ENCODE measurements at places on chromosomes 7 and 10.

DNA sequence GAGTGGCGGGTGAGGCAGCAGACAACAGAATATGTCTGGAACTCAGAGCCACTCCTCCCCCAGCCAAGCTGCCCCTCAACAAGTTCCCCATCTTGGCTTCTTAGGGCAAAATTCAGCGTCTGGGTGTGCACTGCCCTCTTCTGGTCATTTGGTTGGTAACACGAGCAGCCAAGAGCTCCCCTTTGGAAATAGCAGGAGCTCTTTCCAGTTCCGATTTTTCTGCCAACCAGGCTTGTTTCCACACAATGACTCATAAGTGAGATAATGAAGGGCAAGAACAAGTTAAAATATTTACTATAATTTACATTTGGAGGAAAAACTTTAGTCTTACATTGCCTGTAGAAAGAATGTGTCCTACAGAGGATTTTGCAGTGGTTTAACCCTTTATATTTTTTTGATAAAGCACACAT lies 70.5 kb downstream of the ADCYAP1R1 start:
- DNase-seq = no peak

DNA sequence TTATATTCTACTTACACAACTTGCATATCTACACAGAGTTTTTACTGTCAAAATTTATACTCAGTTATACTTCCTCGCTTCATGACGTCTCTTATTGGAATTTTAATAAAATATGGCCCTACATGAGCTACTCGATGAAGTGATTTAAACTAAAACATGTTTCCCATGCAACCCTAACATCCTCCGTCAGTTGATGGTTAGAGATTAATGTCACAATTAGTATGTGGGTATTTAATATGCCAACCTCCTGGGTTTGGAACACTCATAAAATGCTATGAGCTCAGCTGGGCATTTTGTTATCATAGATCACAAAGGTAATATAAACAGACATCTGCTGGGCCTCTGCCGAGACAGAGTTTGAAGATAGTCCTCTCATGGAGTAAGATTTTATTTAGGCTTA lies 66.5 kb downstream of the GNAT3 start:
- DNase-seq = no peak

DNA sequence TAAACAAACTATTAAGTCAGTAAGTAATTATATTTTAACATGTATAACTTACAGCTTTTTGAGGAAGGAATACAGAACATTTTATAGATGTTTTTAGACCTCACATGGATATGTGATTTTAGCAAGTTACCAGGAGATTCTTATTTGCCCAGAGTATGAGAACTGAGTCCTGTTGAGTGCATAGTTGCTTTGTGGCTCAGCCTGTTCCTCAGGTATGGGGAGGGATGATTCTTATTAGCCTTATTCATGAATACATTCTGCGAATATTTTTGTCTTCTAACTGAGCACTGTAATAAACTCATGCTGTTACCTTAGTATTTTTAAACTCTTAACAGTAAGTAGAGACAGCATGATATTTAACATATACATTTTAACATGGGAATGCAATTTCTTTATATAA lies 17.9 kb downstream of the BTAF1 start:
- no peak for DNase-seq

DNA sequence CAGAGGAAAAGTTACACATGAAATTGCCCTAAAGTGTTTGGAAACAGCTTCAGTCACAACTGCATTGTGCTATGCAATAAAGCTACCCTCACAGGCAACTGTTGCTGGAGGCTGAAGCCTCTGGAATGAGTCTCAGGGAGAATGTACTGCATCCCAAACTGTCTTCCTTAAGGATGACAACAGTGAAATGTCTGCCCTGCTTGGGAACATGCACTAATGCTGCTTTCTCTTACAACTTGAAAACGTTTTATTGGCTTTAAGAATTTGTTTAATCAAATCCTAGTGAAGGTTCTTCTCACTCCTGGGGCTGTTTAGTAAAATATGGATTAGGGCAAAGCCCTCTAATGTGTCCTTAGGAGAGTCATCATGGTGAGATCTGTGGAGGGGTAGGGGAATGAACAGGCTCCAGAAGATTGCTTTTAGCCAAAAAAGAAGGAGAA lies 215.4 kb downstream of the TWIST1 start:
- no peak for DNase-seq

- DNase-seq = no peak
These were observed 11.4 kb upstream of the FAM53B start for GRCh38 chr10:124755581-124755980.

DNA sequence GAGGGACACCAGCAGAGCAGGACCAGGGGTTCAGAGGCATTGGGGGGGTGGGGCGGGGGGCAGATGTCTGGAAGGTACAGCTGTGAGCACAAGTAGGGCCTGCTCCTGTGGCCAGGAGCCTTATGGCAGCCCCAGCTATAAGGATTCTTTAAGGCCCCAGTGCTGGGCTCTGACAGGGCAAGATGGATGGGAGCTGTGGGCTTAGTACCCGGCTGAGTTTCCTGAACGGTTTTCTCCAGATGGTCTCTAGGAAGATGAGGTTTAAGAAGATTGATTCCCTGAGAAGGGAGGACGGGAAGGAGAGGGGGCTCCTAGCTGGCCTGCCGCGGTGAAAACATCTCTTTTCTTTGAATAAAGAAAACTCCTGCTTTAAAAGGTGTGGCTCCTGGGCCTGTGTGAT lies 30.1 kb upstream of the COMTD1 start:
- DNase-seq = no peak

DNA sequence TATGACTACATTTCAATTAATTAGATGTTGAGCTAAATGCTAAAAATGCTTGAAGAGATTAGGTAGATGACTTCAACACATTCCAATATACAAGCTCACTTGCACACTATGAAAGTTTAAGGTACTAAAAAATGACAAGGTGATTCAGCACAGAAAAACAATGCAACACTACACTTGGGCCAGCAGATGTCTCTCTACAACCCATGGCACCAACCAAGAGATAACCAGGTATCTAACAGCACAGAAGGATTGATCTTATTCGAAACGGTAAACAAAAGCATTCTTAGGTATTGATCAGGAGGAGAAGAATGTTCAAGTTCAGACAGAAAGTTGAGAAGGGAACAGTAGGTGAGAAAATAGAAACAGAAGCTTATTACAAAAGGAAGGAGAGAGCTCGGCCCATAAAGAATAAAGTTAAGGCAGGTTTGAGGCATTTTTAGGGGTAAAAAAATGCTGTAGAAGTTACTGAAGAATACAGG lies 248.2 kb upstream of the KLF14 start:
- DNase-seq = no peak

DNA sequence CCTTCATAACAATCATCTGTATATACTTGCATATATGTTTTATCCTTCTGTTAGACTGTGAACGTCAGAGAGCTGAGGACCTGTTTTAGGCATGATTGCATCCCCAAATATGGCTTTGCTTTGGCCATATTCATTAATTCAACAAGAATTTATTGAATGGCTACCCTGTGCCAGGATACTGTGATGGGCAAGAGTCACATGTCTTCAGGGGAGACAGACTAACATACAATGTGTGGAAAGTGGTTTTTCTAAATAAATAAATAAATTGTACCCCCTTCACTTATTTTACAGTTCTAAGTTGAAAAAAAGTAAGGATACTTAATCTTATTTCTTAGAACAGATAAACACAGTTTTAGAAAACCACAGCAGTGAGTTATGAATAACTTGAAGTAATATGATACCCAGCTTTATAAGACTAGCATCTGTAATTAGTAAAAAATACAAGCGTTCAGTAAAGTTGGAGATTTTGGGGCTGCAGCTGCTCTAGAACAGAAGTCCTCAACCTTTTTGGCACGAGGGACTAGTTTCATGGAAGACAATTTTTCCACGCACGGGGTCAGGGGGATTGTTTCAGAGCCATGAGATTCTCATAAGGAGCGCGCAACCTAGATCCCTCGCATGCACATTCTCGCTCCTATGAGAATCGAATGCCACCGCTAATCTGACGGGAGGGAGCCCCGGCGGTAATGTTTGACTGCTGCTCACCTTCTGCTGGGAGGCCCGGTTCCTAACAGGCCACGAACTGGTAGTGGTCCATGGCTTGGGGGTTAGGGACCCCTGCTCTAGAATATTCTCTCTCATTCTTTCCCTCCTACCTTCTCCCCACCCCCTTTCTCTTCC lies 89.4 kb upstream of the MTPN start:
- DNase-seq = no peak

DNA sequence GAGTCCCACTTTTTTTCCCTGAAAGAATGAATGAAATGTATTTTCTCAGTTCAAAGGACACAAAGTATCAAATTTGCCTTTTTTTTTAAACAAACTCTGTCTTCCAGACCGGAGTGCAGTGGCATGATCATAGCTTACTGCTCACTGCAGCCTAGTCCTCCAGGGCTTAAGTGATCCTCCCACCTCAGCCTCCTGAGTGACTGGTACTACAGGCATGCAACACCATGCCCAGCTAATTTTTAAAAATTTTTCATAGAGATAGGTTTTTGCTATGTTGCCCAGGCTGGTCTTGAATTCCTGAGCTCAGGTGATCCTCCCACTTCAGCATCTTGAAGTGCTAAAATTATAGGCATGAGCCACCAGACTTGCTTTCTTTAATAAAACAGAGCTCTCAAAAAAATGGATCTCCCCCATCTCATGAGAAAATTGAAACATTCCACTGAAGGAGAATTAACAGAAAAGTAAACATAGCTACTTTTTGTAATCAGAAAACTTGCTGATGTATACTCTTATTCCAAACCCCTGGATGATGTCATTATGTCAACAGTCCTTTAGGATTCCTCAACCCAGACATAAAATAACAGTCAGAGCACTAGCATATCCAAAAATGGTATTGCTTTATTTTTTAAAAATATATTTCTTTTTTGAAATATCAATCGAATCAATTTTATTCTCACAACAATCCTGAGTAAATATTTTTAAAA lies 12.3 kb upstream of the TRDMT1 start:
- DNase-seq = no peak

All from stimulated activated CD4-positive, alpha-beta T cell treated with anti-CD3 and anti-CD28 coated beads, Interleukin-15, amount 100 ng/mL, for 1 hour (primary cell).